ENCODE measurements at places on chromosomes 1 and 21.

GRCh38 chr21:29499734-29500343 lies 201.1 kb downstream of the BACH1 start:
- no peak for DNase-seq

DNA sequence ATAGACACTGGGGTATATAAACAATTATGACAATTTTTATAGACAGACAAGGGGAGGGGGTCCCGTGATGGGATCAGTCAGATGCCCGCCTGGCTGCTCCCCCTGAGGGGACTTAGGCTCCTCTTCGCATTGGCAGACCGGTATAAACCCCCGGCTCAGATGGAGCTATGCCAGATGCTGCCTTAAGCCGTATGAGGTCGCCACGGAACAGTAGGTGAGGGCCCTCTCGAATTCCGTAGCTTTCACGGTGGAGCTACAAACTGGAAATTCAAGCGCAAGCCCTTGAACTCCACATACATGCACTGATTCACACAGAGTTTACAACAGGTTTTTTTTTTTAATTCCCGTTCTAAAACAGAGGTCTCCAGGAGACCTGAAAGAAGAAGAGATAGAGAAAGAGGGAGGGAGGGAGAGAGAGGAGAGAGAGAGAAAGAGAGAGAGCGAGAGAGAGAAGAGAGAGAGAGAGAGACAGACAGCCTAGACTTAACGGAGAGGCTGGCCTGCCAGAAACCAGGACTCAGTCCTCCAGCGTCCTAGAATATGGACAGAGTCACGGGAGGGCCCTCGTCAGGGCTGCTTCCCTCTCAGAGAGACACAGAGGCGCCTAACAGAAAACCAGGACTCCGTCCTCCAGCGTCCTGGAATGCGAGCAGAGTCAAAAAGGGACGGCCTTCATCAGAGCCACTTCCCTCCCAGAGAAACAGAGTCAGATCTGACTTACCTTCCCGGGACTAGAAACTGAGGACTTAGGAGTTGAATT lies 24.4 kb upstream of the TMEM54 start:
- DNase-seq: no peak

GRCh38 chr1:207952617-207953542 lies 42.0 kb upstream of the CD34 start:
- no peak for DNase-seq

GRCh38 chr1:106746448-106747085 lies 309.9 kb upstream of the PRMT6 start:
- DNase-seq: no peak

DNA sequence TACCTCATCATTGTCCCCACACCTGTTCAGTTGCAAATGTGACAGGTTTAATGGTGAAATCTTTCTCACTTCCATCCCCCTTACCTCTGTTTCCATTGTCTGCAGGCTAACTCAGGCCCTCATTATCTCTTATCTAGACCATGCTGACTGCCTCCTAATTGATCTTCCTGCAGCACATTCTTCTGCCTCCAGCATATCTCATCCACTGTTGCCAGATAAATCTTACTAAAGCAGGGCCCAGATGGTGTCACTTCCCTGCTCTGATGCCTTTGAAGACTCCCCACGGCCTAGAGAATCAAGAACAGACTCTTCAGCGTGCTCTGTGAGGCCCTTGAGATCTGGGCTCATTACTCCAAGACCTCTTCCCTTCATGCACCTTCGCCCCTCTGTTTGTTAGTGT lies 230.1 kb downstream of the DUSP10 start:
- no peak for DNase-seq

- no peak for DNase-seq
These were observed 24.7 kb upstream of the GUCA2B start for GRCh38 chr1:42128499-42128898.

DNA sequence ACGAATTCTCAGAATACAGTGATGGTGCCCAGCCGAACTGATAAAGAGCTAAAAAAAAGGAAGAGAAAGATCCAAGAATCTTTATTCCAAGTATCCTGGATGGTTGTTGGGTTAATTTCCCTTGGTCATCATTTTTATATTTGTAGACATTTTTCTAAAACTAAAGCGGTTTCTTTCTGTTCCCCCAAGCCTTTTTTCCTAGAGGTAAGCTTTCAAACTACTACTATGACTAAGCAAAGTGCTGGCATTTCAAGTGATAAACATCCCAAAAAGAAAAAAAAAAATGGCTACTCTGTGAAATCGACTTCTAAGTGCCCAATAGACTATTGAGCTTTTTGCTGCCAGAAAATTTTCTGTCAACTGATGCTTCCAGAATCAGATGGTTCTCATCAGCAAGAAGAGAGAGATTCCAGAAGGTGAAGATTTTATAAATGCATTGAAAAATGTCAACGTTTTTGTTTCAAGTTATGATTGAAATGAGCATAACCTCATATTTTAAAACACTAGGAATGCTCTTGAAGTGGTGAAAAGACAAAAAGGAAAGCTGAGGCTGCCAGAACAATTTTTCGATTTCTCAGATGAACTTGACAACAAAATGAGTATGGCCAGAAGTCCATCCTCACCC lies 96.1 kb upstream of the ZC3H11B start:
- DNase-seq: no peak

DNA sequence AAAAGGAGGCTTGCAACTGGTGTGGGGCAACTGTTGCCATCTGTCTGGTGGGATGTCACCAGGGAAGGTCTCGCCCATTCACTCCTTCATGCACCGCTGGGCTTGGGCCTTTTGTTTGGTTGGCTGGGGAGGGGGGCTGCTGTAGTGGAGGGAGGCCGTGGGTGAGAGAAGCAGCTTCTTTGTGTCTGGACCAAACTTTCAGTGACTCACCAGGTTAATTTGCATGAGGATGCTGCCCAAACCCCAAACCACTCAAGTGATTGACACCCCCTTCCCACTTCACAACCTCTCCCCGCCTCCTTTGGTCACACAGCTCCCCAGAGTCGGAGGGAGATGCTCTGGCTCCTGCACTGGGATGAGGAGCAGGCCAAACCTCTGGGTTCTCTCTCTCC lies 19.7 kb downstream of the BTG2 start:
- DNase-seq: peak; percentile 51

- DNase-seq: peak; percentile 38
These were observed 514 bp downstream of the S1PR1 start for GRCh38 chr1:101237229-101237837.

DNA sequence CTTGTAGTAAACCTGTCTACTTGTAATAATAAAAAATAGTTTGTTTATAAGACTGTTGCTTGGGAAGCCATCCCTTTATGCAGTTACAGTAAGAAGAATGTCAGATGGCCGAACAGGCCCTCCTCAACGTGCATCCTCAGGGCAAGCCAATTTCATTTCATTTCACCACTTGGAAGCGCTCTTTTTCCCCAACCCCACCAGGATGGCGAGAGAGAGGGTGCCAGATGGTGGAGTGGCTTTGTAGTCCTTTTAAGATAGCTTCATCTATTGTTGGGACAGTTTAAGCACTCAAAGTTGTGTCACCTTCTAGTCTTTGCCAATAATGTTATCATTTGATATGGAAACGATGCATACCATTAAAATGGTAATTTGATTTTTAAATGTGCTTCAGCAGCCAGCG lies 356.3 kb upstream of the CAMK1G start:
- no peak for DNase-seq

- DNase-seq: no peak
These were observed 96.4 kb downstream of the C1orf21 start for GRCh38 chr1:184483101-184483683.

DNA sequence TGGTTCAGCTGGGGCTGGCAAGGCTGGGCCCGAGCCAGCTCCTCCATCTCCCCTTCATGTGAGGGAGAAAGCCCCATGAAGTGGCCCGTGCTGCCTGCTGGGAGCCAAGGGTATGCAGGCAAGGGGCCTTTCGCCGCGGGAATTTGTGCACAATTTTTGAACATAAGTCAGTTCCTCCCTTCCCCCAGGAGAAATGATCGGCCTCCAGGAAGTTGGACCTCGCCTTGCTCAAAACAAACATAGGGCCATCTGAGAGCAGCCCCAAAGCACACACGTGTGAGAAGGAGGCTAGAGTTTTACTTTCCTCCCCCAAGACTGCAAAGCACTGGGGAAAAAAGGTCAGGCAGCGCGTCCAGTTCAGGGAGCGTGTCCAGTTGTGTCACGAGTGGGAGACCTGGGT lies 64.7 kb downstream of the PRDM16 start:
- no peak for DNase-seq

DNA sequence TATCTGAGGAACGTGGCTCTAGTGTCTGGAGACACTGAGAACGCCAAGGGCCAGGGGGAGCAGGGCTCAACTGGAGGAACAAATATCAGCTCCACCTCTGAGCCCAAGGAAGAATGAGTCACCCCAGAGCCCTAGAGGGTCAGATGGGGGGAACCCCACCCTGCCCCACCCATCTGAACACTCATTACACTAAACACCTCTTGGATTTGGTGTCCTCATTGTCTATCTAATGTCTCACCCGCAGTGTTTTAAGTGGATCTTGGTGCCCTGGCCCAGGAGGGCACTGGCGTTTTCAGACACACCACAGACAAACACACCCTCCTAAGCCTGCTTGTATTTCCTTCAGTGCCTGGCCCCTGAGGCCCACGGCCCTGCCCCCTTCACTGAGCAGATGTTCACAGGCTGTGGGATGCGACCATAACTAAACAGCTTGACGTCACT lies 2.2 kb upstream of the FALEC start:
- no peak for DNase-seq

DNA sequence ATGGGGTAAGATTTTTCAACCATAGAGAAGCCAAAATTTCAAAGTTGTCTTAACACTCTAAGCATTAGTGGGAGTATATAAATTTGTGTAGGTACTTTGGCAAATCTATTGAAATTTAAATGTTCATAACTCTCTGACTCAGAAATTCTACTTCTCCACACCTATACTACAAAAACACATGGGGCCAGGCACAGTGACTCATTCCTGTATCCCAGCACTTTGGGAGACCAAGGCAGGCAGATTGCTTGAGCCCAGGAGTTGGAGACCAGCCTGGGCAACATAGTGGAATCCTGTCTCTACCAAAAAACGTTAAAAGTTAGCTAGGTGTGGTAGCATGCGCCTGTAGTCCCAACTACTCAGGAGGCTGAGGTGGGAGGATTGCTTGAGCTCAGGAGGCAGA lies 41.3 kb upstream of the RAVER2 start:
- DNase-seq: no peak

- DNase-seq: no peak
These were observed 81.7 kb downstream of the DDX20 start for GRCh38 chr1:111837393-111837792.

GRCh38 chr21:44677881-44678280 lies 4.1 kb downstream of the KRTAP12-1 start:
- no peak for DNase-seq

- no peak for DNase-seq
These were observed 145.4 kb downstream of the ZC3H11B start for GRCh38 chr1:219467524-219467923.

DNA sequence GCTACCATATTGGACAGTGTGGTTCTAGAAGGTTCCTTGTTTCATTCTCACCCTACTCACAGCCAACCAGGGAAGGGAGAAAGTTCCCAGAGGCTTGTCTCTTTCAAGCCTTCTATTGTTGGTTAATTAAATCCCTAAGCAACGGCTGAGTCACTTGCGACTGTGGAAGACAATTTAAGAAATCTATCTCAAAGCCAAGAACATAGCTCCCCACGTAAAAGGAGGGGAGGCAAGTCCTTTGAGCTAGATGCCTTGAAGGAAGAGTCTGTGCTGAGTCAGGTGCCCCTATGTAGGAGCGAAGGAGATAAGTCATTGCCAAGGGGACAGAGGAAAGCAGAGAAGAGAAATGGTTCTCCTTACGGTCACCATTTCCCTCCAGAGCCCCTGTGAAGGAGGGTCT lies 79.4 kb upstream of the PPP2R5A start:
- DNase-seq: no peak

- peak; percentile 6 for DNase-seq
These were observed 56.6 kb upstream of the EDN2 start for GRCh38 chr1:41540886-41541591.

GRCh38 chr1:112466078-112466660 lies 42.6 kb upstream of the WNT2B start:
- DNase-seq: peak; percentile 84

GRCh38 chr21:35303085-35303484 lies 254.0 kb upstream of the RUNX1 start:
- DNase-seq: no peak

- DNase-seq: no peak
These were observed 142.0 kb upstream of the KCNJ15 start for GRCh38 chr21:38114717-38115333.

All from activated T-cell treated with anti-CD3 and anti-CD28 coated beads, Interleukin-2, amount 50 U/mL, for 1 hour (primary cell).